ENCODE measurements at places on chromosomes 2 and 18. TPM values are rescaled to one million over a fixed set of nuclear protein-coding genes. Genes with fewer than 3 reads are reported as not detected.

The CEBPZOS gene
- 22.1 TPM for total RNA-seq

The FOXI3 gene
- total RNA-seq = not detected

The CLEC4F gene
- not detected for total RNA-seq

The CRYGC gene
- total RNA-seq = not detected

The SCLY gene
- total RNA-seq = 16.7 TPM

The DYSF gene
- total RNA-seq = not detected

The MROH2A gene
- total RNA-seq = not detected

The HRH4 gene
- not detected for total RNA-seq

The LRP2 gene
- not detected for total RNA-seq

The UGT1A4 gene
- total RNA-seq = 0.10 TPM

The MLPH gene
- 33.8 TPM for total RNA-seq

The CREG2 gene
- 5.2 TPM for total RNA-seq

The PSMA8 gene
- total RNA-seq = not detected

The EFHD1 gene
- not detected for total RNA-seq

The RAB10 gene
- 214 TPM for total RNA-seq

The ONECUT2 gene
- total RNA-seq = 0.44 TPM

The MOGAT1 gene
- not detected for total RNA-seq

The TMEM37 gene
- total RNA-seq = 3.5 TPM

The LPIN1 gene
- 12.2 TPM for total RNA-seq

The TGFA gene
- total RNA-seq = 116 TPM
